ENCODE measurements at places on chromosomes 3 and 15. TPM values are rescaled to one million over a fixed set of nuclear protein-coding genes. Genes with fewer than 3 reads are reported as not detected.

The GMPS gene
- 39.5 TPM for total RNA-seq

The C3orf49 gene
- total RNA-seq, result not detected

The NR1I2 gene
- total RNA-seq, result not detected

The GP5 gene
- total RNA-seq, result 0.19 TPM

The CCDC54 gene
- not detected for total RNA-seq

The LHFPL4 gene
- total RNA-seq, result not detected

The GOLGA8H gene
- total RNA-seq, result 0.64 TPM

The FAM107A gene
- total RNA-seq, result 33.4 TPM

The BCHE gene
- 4.6 TPM for total RNA-seq

The ESYT3 gene
- total RNA-seq, result 29.0 TPM

The LMAN1L gene
- total RNA-seq, result not detected

The CD80 gene
- not detected for total RNA-seq

The EHHADH gene
- 7.1 TPM for total RNA-seq

All from suprapubic skin (tissue), 4 donors.